Left forelimb (tissue), 1 donor: ENCODE measurements at places on chromosomes 2 and 18.

DNA sequence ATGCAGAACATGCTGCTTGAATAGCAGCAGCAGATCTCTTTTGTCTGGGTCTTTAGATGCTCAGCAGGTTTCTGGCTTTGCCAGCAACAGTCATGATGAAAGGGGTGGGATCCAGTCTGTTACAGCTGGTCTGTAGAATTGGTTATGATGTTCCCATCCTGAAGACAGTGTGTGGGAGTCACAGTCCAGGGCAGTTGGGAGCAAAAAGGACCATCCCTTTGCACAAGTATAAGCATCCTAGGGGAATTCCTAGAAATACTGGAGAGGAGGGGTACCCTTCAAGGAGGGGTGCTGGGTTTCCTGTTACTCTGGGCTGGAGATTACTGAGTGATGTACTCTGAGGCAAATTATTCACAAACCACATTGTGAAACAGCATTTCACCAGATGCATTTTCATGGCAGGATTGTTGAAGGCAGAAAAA, 119.9 kb upstream of the RND3 start:
- DNase-seq = no peak

DNA sequence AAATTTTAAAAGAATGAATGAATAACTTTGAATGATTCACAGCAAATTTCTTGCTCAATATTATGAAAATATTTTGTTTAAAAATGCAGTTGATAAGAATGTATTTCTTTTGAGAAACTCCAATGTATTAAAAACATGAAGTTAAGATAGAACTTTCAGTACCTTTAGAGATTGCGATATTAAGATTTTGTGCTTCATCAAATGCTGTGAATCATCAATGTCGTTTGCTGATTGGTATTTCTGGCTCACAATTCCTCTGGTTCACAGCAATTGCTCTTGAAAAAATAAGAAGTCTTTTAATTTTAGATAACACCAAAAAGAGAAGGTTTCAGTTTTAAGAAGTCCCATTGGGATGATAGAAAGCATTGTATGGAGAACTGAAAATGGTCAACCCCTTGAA, 228.7 kb downstream of the IKZF2 start:
- no peak for DNase-seq

DNA sequence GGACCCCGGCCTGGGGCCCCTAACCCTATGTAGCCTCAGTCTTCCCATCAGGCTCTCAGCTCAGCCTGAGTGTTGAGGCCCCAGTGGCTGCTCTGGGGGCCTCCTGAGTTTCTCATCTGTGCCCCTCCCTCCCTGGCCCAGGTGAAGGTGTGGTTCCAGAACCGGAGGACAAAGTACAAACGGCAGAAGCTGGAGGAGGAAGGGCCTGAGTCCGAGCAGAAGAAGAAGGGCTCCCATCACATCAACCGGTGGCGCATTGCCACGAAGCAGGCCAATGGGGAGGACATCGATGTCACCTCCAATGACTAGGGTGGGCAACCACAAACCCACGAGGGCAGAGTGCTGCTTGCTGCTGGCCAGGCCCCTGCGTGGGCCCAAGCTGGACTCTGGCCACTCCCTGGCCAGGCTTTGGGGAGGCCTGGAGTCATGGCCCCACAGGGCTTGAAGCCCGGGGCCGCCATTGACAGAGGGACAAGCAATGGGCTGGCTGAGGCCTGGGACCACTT, 16.4 kb downstream of the EMX1 start:
- no peak for DNase-seq

DNA sequence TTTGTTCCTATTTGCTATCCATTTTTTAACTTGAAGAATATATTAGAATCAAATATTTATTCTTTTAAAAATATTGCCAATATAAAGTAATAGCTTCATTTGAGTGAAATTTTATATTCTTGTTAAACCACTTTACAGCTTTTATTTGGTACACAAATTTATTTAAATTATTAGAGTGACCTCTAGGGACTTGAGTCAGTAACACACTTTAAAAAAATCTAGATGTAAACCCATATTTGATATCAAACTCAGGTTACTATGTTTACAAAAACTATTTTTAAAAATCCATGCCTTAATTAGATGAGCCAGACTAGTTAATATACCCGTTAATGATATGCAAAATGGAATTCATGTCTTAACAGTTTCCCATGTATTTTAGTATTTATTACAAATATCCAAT, 134.6 kb downstream of the MAP4K4 start:
- DNase-seq = no peak

- DNase-seq = no peak
Observed at GRCh38 chr18:74063023-74063422, 84.6 kb downstream of the FBXO15 start.

DNA sequence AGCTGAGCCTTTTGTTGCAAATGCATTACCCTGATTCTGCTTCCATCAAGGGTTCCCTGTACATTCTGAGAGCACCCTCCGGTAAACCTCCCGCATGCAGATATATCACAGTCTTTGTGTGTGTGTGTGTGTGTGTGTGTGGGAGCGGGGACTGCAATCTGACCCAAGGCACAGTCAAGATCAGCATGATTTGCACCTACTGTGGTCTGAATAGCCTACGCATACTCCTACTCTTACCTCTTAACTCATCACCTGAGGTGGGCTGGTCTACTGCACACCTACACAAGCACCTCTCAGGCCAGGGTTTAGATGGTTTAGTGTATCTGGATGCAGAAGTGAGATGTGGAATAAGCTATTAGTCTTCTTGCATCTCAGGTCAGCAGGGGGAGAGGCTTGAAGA, 174.6 kb downstream of the FSHR start:
- DNase-seq = no peak

GRCh38 chr2:72789241-72789640, 36.6 kb downstream of the EXOC6B start:
- DNase-seq = no peak

- DNase-seq = no peak
Observed at GRCh38 chr2:69306393-69306821, 80.6 kb downstream of the GFPT1 start.
